ENCODE measurements at places on chromosomes 3 and 15.

DNA sequence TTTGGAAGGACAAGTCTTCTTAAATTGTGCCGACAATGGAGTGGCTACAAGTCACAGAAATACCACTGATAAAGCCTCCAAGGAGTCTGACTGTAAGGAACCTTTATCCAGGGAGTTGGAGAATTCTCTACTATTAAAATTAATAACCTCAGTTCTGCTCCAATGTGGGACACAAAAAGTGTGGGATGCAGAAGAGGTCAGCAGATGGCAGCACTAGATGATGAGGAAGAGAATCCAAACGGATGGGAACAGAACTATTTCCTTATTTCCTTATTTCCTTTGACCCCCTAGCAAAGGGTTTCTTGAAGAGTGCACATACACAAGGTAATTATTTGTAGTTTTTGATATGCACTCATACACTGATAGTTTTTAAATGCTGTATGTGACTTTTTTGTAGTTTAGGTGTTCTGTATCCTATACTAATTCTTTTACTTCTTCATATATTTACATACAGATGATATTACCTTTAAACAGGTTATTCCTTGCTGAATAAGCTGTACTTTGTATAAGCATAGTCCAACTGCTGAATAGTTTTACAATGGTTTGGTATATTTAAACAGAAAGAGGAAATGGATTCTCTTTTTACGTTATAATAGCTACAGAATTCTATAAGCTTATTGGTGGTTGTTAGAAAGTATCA, 25.6 kb upstream of the NLGN1 start:
- DNase-seq = no peak

DNA sequence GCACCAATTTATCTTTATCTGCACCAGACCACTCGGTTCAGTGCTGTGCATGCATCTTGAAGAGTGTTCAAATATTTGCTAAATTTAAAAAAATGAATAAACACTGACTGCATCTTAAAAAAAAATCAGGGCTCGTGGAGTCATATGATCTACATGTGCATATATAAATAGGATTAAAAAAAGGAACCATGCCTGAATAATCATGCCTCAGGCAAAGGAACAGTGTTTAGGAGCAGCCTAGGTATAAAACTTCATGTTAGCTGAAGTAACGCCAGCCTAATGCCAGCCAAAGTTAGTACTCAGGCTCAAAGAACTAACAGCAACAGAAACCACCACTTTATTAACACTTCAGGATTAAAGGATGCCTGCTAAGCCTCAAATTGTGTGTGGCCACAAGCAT, 9.5 kb downstream of the ABCC5 start:
- DNase-seq = no peak

GRCh38 chr15:77387365-77388105, 32.4 kb downstream of the PEAK1 start:
- no peak for DNase-seq

GRCh38 chr15:91784973-91785709, 68.4 kb upstream of the SLCO3A1 start:
- DNase-seq = no peak

- DNase-seq = no peak
Measured at GRCh38 chr3:156148946-156149381, 28.6 kb downstream of the KCNAB1 start.

GRCh38 chr3:113043686-113044085, 52.9 kb downstream of the GTPBP8 start:
- no peak for DNase-seq

DNA sequence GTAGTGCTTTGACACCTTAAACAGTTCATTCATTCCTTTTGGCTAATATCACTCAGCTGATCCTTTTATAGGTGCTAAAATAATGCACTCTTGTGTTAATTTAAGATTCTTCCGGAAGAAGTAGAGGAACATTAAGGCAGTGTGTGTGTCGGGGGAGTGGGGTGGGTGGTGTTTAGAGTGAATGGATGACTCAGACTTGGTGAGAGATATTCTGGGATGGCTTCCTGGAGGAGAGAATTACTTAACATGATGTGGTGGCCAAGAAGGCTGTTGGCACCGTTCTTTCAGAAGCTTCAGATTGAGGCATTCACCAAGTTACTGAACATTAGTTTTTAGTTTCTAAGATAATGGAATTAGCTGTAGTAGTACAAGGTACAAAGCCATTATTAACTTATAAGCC, 125.6 kb upstream of the ROPN1 start:
- no peak for DNase-seq

DNA sequence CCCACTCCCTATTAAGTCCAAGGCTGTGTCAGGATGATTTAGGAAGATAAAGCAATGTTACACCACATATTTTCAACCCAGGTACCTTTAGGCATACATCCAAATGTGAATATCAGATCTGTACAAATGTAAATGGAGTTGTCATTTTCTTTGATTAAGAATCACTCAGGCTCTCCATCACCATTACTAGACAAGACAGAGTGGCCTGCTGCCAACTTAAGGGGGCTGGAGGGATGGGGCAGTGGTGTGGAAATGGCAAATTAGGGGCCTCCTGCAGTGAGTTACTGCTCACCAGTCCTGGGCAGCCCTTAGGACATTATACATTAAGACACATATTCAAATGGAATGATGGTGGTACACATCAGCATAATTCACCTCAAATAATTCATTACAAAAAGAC, 211.0 kb downstream of the TNIK start:
- DNase-seq = no peak

DNA sequence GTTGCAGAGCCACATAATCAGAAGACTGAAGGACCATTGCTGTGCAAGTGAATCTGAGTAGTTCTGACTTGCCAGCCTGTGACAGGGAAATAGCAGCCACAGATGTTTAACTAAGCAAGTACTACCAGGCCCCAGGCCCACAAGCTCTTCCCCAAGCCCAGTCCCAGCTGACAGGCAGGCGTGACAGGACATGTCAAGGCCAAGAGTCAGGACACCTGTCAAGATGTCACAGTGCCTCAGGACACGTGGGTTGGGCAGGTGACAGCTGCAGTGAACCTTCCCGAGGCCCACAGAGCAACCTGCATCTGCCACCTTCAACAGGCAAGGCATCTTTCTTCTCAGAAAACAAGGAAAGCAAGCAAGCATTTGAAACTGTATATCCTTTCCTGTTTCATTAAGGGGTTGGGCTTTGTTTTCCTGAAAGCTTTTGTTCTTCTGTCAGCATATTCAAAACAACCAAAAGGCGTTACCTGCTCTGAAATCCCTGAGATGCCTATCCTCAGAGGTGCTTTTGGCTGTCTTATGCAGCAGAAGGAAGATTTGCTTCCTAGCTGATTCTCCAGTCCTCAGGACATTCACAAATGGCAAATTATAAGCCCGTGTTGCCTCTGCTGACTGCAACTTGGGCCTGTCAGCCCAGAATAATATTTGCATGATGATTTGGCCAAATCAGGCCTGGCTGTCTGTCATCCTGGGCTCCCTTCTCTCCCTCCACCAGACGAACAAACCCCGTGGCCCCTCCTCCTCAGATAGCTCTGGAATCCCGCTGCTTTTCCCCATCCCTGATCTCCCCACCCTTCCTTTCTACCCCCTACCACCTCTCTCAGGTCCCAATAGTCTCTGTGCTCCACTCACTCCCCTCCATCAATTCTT, 171.8 kb upstream of the WNT5A start:
- DNase-seq = no peak

GRCh38 chr15:67746022-67746421, 79.3 kb upstream of the SKOR1 start:
- DNase-seq = no peak

DNA sequence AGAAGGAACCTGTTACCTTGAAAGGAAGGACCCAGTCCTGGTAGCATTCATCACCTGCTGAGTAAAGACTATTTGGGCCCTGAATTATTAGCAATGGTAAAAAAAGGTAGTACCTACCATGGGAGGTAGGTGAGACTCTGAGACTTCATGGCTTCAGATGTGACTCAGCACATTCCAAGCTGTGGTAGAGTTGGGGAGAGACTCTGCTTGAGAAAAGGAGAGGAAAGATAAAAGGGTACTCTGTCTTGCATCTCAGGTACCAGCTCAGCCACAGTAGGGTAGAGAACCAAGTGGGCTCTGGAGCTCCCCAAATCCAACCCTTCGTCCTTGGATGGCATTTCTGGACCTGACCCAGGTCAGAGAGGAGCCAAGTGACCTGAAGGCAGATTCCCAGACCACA, 430.4 kb downstream of the TBL1XR1 start:
- no peak for DNase-seq

- DNase-seq = no peak
Measured at GRCh38 chr3:178353006-178353694, 183.1 kb upstream of the KCNMB2 start.

DNA sequence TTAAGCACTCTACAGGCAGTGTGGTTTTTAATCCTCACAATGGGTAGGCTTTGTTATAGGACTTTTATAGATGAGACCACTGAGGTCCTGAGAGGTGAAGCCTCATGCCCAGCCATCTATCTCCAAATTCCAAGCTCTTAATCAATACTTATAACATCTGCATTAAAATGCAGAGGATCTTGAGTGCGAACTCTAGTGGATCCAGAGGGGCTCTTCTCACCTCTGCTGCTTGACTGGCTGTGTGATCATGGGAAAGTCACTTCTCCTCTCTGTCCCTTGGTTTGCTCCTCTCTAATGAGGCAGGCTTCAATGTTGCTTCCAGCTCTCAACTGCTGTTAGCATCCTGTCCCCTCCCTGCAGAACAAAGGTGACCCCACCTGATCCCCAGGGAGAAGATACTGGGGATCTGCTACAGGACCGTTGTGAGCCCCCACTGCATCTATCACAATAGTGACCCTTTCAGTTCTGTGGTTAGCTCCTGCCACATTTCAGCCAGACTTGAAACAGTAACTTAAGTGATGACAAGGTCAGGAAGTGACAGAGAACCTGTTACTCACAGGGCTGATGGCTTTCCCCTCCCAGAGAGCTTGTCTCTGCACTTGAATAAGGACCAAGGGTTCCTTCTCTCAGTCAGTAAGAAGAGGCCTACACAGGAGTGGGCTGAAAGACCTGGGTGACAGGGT, 1.3 kb downstream of the SLC27A2 start:
- DNase-seq = peak; percentile 3

GRCh38 chr3:9887480-9887879, 2.9 kb upstream of the JAGN1 start:
- no peak for DNase-seq

DNA sequence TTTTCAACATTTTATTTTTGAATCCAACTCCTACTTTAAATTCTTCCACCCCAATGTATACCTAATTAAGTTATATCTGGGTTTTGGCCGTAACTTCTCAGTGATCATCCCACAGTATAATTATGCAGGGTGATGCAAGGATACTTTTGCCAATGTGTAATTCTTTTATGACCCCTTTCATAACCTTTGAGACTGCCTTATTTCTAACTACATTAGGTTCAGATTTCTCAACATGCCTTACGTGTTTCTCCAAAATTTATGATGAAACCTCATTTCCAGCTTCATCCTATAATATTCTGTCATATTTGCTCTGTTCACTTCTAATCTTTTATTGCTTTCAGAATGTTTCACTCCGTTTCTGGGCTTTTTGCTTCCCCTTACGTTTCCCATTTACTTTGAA, 1229.6 kb upstream of the ALCAM start:
- DNase-seq = no peak

DNA sequence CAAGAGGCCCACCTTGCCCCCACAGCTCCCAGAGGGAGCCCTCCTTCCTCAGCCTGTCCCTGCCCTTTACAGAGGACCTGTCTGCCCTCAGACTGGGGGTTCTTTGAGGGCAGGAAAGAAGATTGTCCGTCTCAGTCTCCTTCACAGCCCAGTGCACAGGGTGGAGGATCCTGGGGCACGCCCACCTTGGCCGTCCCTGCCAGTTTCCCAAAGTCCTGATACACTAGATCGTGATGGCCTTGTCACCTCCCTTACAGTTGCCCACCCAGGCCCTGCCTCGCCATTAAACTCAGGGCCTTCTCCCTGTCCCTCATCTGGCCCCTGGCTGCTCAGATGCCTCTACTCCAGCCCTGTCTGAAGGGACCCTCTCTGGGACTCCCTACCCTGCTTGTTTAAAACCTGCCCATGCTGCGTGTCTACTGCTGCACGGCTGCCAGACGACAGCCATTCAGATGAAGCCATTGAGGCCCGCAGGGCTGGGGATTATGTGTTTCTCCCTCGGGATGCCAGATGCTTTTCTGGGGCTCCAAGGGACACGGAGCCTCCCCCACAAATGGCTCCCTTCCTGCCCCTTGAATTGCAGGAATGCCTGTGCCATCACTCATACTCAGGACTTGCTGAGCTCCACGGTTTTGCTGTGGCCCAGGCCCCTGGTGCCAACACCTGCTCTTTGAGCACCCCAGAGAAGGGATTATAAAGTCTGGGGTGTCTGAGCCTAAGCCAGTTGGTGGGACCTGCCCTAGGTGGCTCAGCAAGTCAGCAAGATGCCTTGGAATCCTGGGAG, 27.8 kb downstream of the ACSBG1 start:
- DNase-seq = no peak

- DNase-seq = no peak
Measured at GRCh38 chr3:195727606-195728195, 6.9 kb downstream of the MUC20 start.

DNA sequence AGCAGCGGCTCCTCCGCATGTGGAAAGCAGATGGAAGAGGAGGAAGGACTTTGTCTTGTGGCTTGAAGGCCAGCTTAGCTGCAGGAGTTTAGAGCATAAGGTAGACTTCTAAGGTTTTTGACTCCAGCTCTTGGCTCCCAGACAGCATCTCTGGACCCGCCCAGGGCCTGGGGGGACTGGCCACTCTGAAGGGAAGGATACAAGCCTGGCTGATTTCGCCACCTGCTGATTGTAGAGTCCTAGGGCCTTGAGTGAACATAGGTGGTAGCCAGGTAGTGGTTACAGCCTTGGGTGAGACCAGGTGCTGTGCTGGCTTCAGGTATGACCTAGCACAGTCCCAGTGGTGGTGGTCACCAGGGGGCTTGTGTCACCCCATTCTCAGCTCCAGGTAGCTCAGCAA, 48.4 kb upstream of the RPL35A start:
- no peak for DNase-seq

GRCh38 chr3:158451405-158452055, 119.5 kb upstream of the MLF1 start:
- no peak for DNase-seq

GRCh38 chr15:52290329-52290728, 5.3 kb downstream of the MYO5C start:
- no peak for DNase-seq

DNA sequence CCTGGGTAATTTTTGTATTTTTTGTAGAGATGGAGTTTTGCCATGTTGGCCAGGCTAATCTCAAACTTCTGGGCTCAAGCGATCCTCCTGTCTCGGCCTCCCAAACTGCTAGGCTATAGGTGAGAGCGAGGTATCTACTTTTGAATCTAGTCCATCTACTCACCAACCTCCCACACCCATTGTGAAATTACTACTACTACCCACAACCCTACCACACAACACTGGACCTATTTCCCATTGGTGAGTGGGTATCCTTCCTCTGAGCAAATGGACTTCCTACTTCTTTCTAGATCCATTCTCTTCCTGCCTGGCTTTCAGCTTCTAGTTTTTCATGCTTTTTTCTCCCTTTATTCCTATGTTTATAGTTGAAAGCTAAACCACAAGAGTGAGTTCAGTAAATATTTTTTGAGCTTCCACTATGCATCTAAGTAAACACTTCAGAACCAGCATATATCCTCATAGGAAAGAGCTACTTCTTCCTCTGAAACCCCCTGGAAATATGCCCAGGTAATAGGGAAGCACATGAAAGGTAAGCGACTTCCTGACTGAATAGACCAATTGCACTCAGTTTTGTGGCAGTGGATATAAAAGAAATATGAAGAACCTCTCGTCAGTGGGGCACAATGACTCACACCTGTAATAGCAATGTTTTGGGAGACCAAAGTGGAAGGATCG, 39.1 kb downstream of the MYO1E start:
- no peak for DNase-seq

Measured in CD4-positive, alpha-beta T cell treated with Interleukin-17A for 1 hour (primary cell).